Thymus (tissue), 14 donors: ENCODE measurements at places on chromosomes 12 and 14. TPM values are rescaled to one million over a fixed set of nuclear protein-coding genes. Genes with fewer than 3 reads are reported as not detected.

- H3K4me3 ChIP-seq = no peak overlapping the region
- no peak for DNase-seq
- no peaks in the 10 kb centered on the region for H3K4me1 ChIP-seq
- no peak overlapping the region for H3K27ac ChIP-seq
- H3K27me3 ChIP-seq = no peaks in the 10 kb centered on the region
- no peaks in the 10 kb centered on the region for H3K36me3 ChIP-seq
Measured at GRCh38 chr12:77888611-77889010, 57.9 kb downstream of the NAV3 start.

CCDC197 gene
- total RNA-seq = not detected

DNA sequence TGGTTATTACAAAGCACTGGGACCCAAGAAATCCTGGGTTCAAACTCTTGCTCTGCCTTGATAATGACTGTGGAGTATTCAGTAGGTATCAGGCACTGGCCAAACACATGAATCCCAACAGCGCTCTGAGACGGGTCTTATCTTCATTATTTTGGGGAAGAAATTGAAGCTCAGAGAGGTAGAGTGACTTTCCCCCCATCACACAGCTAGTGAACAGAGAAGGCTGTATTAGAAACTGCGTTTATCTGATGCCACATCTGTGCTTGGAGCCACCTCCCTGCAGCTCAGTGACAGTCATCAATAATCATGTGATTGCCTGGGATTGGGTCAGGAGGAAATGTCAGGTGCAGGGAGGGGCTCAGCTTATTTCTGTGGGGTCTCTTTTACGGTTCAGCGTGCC, 225.4 kb upstream of the LHX5 start:
- H3K4me1 ChIP-seq = no peaks in the 10 kb centered on the region
- DNase-seq = no peak
- no peak overlapping the region for H3K27ac ChIP-seq
- H3K36me3 ChIP-seq = no peaks in the 10 kb centered on the region
- H3K4me3 ChIP-seq = no peak overlapping the region

- no peak for DNase-seq
- H3K4me3 ChIP-seq = no peak overlapping the region
- H3K4me1 ChIP-seq = no peaks in the 10 kb centered on the region
- no peaks in the 10 kb centered on the region for H3K36me3 ChIP-seq
- H3K27ac ChIP-seq = no peak overlapping the region
- no peaks in the 10 kb centered on the region for H3K27me3 ChIP-seq
Measured at GRCh38 chr12:52555577-52555976, 2.6 kb upstream of the KRT71 start.

CRADD gene
- 17.1 TPM for total RNA-seq

DNA sequence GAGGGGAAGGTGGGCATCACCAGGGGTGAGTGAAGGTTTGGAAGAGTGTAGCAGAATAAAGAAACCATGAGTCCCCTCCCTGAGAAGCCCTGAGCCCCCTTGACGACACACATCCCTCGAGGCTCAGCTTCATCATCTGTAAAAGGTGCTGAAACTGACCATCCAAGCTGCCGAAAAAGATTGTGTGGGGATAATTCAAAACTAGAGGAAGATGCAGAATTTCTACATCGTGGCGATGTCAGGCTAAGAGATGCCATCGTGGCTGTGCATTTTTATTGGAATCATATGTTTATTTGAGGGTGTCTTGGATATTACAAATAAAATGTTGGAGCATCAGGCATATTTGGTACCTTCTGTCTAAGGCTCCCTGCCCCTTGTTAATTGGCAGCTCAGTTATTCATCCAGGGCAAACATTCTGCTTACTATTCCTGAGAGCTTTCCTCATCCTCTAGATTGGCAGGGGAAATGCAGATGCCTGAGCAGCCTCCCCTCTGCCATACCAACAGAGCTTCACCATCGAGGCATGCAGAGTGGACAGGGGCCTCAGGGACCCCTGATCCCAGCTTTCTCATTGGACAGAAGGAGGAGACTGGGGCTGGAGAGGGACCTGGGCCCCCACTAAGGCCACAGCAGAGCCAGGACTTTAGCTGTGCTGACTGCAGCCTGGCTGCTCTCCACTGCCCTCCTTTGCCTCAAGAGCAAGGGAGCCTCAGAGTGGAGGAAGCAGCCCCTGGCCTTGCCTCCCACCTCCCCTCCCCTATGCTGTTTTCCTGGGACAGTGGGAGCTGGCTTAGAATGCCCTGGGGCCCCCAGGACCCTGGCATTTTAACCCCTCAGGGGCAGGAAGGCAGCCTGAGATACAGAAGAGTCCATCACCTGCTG, 7.0 kb downstream of the SERPINA1 start:
- no peak overlapping the region for H3K4me3 ChIP-seq
- no peaks in the 10 kb centered on the region for H3K4me1 ChIP-seq
- DNase-seq = no peak
- H3K27ac ChIP-seq = no peak overlapping the region
- H3K27me3 ChIP-seq = no peaks in the 10 kb centered on the region

DNA sequence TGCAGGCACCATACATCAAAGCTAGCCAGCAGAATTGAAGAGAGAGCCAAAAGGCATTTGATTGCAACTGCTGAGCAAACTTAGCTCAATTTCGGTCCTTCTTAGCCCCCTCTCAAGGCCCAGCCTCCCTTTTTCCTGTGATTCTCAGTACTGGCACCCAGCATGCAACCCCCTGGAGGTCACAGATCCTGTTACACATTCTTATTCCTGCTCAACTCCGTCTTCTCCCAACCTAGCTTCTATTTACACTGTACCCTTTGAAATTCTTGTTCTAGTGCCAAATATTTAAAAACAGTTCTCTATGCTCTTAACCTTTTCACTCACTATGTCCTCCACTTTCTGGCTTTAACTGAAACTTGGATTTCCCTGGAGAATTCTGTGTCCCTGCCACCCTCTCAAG, 131.3 kb upstream of the CPSF6 start:
- H3K4me1 ChIP-seq = no peaks in the 10 kb centered on the region
- no peak overlapping the region for H3K4me3 ChIP-seq
- no peaks in the 10 kb centered on the region for H3K27me3 ChIP-seq
- no peak overlapping the region for H3K27ac ChIP-seq

NKX2-1 gene
- total RNA-seq = not detected

FOXN4 gene
- not detected for total RNA-seq

GRCh38 chr12:209246-209645, 4.7 kb downstream of the SLC6A12 start:
- H3K27ac ChIP-seq = no peak overlapping the region
- H3K4me3 ChIP-seq = no peak overlapping the region
- peaks cover 7% of the 10 kb centered on the region for H3K27me3 ChIP-seq
- H3K4me1 ChIP-seq = no peaks in the 10 kb centered on the region
- no peak for DNase-seq

IQSEC3 gene
- 0.99 TPM for total RNA-seq

DNA sequence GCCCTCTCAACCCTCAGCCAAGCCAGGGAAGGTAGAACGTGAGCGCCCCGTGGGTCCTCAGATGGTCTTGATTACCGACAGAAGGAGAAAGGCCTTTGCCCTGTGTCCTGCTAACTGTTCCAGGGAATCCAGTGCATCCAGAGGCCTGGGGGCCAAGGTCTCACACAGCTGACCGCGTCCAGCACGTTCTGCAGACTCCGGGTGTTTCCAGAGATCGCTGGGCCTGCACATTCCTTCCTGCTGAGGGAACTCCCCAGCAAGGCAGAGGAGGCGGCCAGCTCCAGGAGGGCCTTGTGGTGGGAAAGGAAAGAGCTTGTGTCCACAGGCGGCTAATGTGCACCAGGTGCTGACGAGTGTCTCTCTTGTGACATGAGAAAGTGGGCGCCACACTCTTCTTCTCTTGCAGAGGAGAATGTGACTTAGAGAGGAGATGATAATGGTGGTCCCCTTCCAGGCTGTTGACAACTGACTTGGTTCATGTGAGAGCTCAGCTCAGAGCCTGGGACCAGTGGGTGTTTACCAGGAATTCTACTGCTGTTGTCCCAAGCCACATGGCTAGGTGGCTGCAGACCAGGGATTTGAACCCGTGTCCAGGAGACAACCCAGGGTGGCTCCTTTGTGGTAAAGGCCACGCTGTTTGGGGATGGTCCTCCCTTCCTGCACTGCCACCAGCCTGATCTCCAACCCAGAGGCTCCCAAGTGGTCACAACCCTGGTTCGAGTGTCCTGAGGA, 46.8 kb upstream of the DLK1 start:
- H3K4me1 ChIP-seq = no peaks in the 10 kb centered on the region
- H3K4me3 ChIP-seq = no peak overlapping the region

TSPAN19 gene
- total RNA-seq = 0.05 TPM

DNA sequence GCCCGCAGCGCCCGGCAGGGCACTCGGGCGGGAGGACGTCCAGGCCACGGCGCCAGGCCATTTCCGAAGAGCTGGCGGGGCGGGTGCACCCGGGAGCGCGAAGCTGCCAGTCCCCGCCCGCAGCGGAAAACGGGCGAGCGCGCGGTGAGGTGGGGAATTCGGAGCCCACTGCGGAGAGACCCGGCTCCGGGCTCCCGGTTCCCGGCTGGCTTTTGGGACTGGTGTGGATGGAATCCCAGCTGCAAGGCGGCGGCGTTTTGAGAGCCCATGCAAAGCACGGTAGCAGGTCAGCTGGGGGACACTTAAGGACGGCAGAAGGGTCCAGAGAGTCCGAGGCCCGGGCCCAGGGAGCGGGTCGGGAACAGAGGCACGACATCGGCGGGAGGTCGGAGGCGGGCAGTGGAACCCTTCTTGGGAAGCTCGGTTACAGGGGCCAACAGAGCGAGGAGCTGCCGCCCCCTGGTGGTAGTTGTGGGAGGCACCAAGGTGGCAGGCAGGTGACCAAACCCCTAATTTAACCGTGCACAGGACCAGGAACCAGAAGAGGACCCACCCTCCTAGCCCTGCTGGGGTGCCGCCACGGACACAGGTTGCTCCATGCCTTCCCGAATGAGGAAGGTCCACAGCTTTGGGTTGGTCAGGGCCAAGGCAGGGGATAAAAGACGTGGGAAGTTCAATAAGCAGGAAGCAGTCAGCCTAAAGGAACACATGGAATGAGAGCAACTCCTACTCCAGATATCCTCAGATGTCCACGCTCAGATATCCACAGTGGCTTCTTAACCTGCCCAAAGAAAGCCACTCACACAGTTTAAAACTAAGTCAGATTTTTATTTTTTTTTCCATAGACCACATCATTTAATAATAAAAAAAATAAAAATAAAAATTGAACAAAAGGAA, 685 bp upstream of the CDH24 start:
- peak; percentile 72 for DNase-seq
- H3K27me3 ChIP-seq = no peaks in the 10 kb centered on the region
- peak overlapping the region; percentile 31 for H3K27ac ChIP-seq
- peak overlapping the region; percentile 77 for H3K4me3 ChIP-seq

- DNase-seq = no peak
- H3K4me1 ChIP-seq = peaks cover 4% of the 10 kb centered on the region
- no peak overlapping the region for H3K4me3 ChIP-seq
- no peaks in the 10 kb centered on the region for H3K36me3 ChIP-seq
- no peaks in the 10 kb centered on the region for H3K27me3 ChIP-seq
Measured at GRCh38 chr12:2384029-2384386, 331.2 kb downstream of the CACNA1C start.

GRCh38 chr12:6340032-6340638, 1.7 kb downstream of the TNFRSF1A start:
- H3K27me3 ChIP-seq = no peaks in the 10 kb centered on the region
- H3K36me3 ChIP-seq = no peaks in the 10 kb centered on the region
- peaks cover 72% of the 10 kb centered on the region for H3K4me1 ChIP-seq
- peak overlapping the region; percentile 95 for H3K4me3 ChIP-seq

DNA sequence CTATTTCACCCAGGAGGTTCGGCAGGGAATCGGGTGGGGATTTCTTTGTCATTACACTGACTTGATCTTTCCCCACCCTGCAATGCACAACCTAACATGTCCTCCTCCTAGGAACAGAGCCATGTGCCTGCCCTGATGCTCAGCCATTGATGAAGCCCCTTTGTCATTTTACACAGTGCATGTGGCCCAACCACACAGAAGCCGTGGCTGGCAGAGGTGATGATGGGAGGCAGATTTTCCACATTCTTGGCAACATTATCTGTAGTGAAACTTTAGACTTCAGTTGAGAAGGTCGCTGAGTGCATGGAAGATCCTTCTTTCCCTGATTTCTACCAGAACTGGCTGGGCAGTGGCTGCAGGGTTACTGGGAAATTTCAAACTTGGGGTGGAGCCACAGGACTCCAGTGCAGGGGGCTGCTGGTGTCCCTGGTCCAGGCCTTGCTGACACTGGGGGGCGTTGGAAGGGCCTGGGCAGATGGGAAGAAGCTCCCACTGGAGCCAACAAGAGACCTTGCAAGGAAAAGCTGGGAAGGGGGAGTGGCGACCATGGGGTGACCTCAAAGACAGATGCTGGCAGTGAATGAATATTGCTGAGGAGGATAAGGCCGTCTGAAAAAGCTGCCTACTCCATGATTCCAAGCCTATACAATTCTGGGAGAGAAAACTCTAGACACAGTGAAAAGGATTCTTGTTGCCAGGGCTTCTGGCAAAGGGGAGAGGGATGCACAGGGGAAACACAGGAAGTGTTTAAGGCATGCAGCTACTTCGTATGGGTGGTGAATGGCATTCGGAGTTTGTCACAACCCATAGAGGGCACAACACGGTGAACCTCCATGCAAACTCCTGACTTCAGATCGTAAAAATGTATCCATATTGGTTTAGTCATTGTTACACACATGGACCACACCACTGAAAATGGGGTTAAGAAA, 41.8 kb upstream of the P2RX7 start:
- H3K27me3 ChIP-seq = peaks cover 4% of the 10 kb centered on the region
- H3K4me1 ChIP-seq = peaks cover 7% of the 10 kb centered on the region
- H3K27ac ChIP-seq = no peak overlapping the region
- no peaks in the 10 kb centered on the region for H3K36me3 ChIP-seq
- no peak for DNase-seq

CMKLR1 gene
- 4.4 TPM for total RNA-seq

- no peaks in the 10 kb centered on the region for H3K27me3 ChIP-seq
- no peak overlapping the region for H3K4me3 ChIP-seq
- no peak overlapping the region for H3K27ac ChIP-seq
- H3K4me1 ChIP-seq = peaks cover 3% of the 10 kb centered on the region
Measured at GRCh38 chr12:124013073-124013472, 40.1 kb downstream of the ZNF664 start.

- H3K27ac ChIP-seq = no peak overlapping the region
- H3K36me3 ChIP-seq = no peaks in the 10 kb centered on the region
- no peaks in the 10 kb centered on the region for H3K4me1 ChIP-seq
- no peak for DNase-seq
Measured at GRCh38 chr14:64806202-64806861, 73.4 kb downstream of the SPTB start.

DNA sequence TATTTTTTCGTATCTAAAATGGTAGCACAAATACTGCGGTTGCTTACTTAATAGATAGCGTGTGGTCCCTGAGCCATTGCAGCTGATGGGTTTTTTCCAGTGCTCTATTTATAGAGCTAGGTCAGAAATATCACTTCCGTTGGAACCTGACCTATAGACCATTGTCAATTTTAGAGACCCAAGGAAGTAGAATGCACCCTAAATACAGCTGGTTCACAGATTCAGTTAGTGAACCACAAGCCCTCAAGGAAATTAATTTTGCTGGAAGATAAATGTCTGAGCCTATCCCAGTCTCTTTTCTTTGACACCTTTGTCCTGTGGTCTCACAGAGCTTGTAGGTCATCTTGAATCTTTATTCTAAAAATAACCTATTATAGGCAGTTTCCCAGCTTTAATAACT, 391.0 kb downstream of the ZFP36L1 start:
- peaks cover 40% of the 10 kb centered on the region for H3K4me1 ChIP-seq
- no peak for DNase-seq
- no peaks in the 10 kb centered on the region for H3K27me3 ChIP-seq
- H3K4me3 ChIP-seq = no peak overlapping the region
- no peak overlapping the region for H3K27ac ChIP-seq
